ENCODE measurements at places on chromosomes 7 and 10.

- no peak for DNase-seq
These were observed 151.4 kb downstream of the OAT start for GRCh38 chr10:124267231-124267885.

- DNase-seq = peak; percentile 56
These were observed 42.9 kb upstream of the BHLHA15 start for GRCh38 chr7:98168181-98168903.

DNA sequence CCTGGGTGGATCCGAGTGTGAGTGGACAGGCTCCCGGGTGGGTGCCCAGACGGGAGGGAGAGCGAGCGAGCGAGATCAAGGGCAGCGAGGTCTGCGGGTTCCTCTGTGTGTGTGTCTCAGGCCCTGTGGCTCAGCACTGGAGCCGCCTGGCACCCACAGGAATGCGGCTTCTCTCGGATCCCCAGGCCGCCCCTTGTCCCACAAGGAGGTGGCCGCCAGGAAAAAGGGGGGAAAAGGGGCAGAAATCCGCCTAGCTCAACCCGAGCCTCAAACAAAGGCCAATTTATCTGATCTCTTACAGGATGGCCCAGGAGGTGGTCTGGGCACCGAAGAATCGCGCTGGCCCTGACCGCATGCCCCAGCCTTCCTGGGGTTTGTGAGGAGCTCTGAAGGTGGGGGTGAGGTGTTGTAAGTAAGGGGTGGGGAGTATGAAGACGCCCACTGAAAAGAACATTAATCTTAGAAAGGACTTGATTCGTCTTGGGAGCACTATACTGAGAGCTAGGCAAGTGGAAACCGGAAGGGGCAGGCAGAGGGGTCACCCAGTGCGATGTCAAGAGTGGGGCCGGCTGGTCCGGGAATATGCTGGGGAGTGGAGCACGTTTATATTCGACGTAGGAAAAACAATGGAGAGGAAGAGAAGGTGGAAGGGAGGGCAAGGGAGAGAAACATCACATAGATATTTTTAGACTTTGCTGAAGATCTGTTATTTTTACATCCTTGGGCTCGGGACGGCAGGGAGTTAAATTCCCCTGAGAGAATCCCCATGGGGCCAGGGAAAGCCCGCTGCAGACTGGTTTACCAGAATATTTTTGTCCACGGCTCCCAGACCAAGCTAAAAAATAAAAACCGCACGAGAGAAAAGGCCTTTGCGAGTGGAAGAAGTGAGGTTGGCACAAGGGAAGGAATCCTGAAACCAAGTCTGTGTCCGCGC, 7.2 kb downstream of the DLX5 start:
- DNase-seq = no peak

DNA sequence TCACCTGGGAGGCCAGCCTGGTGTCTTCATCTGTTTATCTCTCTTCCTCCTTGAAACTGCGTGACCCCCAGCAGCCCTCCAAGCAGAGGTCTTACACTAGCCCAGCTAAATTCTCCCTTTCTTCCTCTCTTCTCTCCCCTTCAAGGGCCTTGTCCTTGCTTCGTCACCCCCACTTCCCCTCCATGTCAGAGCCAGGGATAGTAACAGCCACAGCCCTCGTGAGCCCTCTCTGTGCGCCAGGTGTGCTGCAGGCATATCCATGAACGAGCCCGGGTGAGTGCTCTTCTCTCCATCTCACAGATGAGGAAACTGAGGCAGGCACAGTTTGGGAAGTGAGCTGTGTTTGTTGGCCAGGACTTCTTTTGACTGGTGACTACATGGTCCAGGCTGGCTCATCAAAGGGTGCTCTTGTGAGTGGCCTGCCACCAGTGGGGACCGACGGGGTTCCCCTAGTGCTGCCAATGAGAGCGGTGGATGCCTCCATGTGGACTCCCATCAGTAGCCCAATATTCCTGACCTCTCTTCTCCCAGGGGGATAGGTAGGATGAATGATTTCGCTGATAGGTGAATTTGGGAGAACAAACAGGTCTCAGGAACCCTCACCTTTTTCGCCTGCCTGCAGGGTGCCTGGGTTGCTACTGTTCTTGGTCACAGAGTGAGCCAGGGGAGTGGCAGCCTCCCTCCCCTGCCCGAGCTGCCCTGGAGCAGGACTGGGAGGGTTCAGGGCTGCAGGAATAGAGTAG, 38.1 kb downstream of the ADRA2A start:
- DNase-seq = no peak

DNA sequence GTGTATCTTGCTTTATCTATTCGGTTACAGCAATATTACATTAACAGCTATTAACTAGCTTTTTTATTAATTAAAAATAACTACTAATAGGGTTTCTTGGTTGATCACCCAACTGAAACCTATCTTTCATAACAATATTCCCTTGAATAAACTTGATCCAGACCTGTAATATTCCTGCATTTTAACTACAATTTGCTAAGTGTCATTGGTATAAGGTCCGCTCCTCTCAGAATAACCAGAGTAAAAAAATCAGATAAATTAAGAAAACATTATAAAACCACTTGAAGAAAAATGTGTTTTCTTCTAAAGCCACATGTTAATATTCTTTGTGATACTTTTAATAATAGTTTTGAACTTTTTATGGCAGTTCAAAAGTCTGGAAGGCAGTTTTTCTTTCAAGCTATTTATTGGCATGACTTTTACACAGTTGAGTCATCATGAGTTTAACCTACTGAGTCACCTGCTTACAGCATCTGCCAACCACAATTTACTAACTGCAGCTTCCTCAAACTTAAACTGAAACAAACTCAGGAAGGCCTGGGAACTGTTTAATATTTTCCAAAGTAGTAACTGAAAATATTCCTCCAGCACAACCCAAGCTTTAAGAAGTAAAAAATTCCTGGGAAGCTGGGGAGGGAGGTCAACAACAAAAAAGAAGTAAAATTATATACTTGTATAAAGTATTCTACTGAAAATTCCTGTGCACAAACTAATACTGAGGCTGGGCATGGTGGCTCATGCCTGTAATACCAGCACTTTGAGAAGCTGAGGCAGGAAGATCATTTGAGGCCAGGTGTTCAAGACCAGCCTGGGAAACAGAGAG, 103.2 kb downstream of the NRBF2 start:
- peak; percentile 51 for DNase-seq

- DNase-seq = no peak
These were observed 29.0 kb downstream of the DHTKD1 start for GRCh38 chr10:12097791-12098190.

- DNase-seq = peak; percentile 73
These were observed 156.0 kb downstream of the GLI3 start for GRCh38 chr7:42080841-42081586.

GRCh38 chr7:46834921-46835320, 747.0 kb downstream of the TNS3 start:
- no peak for DNase-seq

DNA sequence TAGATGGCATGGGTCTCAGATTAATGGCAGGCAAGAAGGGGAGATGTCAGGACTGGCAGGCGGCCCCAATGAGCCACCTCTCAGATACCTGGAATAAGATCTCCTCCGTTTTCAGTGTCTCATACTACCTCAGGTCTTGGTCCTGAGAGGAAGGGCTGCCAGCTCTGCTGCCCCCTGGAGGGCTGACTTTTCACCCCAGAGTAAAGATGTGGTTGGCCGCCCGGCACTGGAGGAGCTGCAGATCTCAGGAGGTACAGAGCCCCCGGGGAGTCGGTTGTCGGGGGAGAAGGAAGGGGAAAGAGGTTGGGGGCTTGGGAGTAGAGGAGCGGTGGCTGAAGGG, 642 bp upstream of the COL13A1 start:
- DNase-seq = peak; percentile 56

DNA sequence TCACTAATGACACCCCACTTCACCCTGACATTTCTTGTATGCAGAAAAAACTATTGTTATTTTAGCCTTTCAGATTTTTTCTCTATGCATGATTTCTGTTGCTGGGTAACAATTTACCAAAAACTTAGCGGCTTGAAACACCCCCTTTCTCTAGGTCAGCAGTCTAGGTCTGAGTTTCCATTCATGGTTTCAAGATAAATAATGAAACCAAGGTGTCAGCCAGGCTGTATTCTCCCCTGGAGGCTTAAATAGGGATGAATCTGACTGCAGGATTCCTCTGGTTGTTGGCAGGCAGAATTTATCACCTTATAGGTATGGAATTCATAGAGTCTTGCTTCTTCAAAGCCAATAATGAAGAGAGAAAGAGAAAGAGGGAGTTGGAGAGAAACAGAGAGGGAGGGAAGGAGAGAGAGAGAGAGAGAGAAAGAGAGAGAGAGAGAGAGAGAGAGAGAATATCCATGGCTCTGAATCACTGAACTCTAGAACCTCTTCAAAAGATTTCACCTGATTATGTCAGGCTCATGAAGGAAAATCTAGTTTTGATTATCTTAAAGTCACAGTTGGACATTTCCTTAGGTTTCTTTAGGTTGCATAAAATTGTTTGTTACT, 1224.6 kb upstream of the LRRTM3 start:
- DNase-seq = no peak

DNA sequence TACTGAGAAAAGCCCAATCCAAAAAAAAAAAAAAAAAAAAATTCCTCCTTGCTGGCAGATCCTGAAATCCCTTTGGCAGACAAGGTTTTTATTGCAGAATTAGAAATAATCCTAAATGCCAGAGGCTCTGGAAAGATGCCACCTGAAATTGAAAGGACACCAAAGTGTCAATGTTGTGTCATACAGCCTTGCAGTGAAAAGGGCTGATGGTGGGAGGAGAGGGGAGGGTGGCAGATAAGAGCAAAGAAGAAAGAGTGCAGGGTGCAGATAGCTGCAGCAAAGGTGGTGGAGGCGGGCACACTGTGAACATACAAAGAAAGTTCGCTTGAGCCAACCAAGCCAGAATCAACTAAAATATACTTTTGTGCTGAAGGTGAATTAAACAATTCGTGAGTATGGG, 8.2 kb upstream of the OPTN start:
- no peak for DNase-seq

DNA sequence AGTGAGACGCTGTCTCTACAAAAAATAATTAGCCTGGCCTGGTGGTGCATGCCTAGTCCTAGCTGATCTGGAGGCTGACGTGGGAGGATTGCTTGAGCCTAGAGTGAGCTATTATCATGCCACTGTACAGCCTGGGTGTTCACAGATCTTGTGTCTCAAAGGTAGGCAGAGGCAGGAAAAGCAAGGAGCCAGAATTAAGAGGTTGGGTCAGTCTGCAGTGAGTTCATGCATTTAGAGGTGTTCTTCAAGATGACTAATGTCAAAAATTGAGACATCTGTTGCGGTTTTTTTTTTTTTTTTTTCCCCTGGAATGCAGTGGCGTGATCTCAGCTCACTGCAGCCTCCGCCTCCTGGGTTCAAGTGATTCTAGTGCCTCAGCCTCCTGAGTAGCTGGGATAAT, 5.4 kb downstream of the PPIA start:
- DNase-seq = no peak

DNA sequence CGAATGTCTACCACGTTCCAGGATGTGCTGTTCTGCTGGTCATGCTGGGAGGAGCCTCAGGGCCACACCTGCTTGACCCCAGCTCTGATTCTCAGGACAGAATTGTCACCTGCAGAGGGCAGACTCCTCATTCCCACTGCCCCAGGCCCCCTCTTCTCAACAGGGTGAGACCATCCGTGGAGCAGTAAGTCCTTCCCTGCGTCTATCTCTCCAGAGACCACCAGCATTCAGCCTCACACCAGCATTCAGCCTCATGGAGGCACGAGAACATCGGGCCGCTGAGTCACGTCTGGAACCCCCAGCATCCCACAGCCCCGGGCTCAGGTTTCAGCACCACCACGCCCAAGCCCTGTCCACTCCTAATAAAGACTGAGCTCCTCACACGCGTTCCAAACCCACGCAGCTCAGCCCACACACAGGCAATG, 273.4 kb downstream of the DIP2C start:
- no peak for DNase-seq

GRCh38 chr7:141016349-141016748, 1.6 kb upstream of the MRPS33 start:
- DNase-seq = no peak

- DNase-seq = no peak
These were observed 63.3 kb downstream of the CTTNBP2 start for GRCh38 chr7:117809958-117810357.

DNA sequence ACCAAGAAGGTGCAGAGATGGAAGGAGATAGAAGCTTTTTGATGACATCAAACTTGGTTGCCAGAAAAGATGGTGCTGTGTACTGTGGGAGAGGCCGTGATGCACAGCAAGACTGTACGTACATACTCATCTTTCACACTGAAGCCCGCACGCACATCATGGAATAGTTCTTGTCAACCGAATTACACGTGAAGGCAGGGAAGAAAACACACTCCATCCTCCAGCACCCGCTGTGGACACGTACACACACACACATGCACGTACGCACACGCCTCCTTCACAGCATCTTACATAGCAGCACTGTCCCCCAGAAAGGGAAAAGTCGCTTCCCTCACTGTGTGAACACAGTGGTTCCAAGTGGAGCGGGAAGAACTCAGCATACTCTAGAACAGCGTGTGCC, 54.5 kb upstream of the DDC start:
- DNase-seq = no peak
